CD4-positive, alpha-beta T cell treated with Interleukin-15 for 4 hours (primary cell): ENCODE measurements at places on chromosomes 6 and 20.
A peak's percentile ranks its signal among the peaks of the same experiment; 100 is the strongest.

- no peak for DNase-seq
Observed at GRCh38 chr6:44626616-44627015, 239.1 kb downstream of the CDC5L start.

DNA sequence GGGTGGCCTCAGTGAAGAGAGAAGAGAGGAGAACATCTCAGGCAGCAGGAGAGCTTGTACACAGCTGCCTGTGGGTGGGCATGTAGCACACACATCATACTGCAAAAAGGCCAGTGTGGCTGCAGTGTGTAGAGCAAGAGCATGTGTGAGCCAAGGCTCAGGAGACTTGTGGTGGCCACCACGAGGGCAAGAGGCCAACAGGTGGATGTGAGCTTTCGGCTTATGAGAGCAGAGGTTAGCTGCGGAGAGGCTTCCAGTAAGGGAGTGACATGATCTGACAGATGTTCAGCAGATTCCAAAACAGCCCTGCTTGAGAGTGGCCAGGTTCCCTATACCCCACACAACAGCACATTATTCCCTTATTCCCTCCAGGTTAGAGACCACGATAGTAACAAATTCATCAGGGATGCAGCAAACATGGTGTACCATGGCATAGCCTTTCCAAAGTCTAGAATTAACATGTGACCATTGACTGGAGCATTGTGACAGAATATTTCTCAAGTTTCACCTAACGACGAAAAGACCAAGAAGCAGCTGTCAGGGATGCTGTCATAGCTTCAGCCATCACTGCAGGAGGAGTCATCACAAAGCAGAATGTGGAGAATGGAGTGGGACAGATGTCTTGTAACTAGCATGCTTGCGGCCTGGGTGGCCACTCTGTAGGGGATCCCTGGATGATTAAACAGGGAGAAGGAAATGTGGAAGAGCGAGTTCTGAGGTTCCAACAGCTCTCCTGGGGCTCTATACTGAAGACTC is 23.1 kb downstream of the HM13 start:
- no peak for DNase-seq

DNA sequence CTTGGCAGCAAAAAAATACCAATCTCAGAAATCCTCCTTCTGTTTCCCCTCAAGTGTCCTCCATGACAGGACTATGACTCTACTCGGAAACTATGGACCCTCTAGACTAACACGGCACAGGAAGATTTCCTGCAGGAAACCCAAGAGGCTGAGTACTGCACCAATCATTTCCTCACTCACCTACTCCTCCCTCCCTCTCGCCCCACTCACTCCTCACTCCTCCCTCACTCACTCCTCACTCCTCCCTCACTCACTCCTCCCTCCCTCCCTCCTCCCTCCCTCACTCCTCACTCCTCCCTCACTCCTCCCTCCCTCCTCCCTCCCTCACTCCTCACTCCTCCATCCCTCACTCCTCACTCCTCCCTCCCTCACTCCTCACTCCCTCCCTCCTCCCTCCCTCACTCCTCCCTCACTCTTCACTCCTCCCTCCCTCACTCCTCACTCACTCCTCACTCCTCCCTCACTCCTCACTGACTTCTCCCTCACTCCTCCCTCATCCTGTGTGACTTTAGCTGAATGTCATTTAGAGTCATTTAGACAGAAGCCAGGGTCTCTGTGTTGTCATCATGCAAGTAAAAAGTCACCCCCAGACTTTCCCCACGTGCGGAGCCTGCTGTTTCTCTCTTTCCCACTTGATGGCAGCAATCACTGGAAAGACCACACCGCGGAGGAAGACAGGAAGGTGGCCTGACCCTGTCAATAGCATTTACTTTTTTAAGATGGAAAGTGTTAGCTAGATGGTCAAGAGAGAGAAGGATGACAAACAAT is 226.8 kb upstream of the PDE10A start:
- no peak for DNase-seq

- no peak for DNase-seq
Observed at GRCh38 chr20:43937591-43937990, 22.9 kb downstream of the TOX2 start.

DNA sequence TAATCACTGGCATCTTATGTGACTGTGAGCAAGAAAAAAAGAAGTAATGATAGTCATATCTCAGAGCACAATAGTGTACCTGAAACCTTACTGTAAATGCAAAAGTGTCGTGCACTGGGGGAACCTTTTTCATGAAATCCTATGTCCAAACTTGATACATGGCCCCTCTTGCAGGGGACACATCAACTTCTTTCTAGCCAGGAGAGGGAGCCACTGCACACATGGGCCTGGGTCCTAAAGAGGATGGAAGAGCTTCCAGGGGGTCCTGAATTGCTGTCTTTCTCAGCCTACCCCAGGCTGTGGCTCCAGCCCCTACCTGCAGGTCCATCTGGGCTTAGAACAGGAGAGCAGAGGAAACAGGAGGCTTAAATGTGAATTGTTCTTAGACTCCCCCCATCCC is 165.7 kb downstream of the SOD2 start:
- no peak for DNase-seq

DNA sequence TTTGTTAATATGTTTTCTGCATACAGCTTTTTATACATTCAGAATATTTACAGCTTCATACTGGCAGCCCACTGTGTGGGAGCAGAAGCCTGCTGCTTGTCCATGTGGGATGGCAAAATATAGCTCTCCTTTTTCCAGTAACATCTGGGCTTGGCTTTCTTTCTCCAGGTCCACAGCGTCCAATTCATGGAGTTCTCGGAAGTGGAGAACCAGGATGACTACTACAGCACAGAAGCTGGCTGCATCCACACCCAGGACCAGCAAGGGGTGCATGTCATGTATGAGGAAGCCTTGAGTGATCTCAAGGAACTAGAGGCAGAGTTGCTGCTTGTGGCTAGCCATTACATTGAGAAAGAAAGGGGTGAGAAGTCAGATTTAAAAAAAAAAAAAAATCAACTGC is 143.1 kb downstream of the CD164 start:
- no peak for DNase-seq

DNA sequence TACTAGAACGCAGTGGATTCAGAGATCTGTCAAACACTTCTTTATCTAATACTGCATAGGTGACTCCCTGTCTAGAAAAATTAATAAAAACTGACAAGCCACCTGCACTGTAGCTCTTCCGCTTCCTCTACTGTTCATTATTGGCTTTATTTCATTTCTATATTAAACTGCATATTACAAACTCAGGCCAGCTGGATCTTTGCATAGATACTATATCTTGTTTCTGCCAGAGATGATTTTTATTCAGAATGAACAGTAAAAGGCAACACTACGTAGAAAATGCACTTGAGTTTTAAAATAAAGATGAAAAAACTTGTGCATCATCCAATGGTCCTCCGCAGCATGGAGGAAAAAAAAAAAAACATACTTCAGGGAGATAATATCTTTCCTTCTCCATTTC is 508.3 kb downstream of the PRKN start:
- DNase-seq, result no peak

DNA sequence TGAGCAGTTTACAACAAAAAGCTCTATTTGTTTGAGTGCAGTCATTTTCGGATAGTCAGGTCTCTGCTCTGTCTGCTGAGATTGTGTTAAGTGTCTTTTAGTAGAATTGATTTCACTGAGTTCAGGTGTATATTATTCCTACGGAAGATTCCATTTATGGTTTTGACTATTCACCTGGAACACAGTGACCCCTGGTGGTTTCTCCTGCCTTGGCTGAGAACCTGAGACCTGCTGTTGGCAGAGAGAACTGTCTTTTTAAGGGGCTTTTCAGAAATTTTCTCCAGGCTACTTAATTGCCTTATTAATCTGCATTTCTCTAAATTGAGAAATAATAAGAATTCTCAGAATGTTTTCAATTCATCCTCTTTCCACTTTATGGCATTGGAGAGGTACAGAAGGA is 508.0 kb downstream of the TBC1D32 start:
- no peak for DNase-seq

- DNase-seq, result no peak
Observed at GRCh38 chr20:39829661-39830060, 859.4 kb downstream of the MAFB start.

DNA sequence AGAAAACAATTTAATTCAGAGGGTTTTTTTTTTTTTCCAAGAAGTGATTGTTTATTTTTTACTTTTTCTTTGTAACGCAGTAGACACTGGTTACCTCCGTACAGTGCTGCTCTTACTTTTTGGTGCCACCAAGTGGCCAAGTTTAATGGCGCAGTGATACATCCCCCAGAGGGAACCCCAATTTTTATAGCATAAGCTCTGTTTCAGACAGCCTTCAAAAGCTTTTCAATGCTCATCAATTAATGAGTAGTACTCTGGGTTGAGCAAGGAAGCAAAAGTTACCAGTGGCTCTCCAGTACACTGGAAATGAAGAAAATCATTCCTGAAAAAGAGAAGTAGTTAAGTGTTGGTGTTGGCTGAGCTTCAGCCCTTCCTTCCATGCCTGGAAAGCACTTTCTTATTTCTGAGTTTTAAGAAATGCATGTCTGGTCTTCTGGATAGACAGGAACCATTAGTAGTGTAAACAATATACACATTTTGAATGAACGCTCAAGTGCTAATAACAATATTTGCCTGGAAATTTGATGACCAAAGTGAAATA is 129.1 kb upstream of the SMLR1 start:
- peak; percentile 77 for DNase-seq

GRCh38 chr20:41173791-41174341 is 36.5 kb downstream of the PLCG1 start:
- DNase-seq, result no peak

DNA sequence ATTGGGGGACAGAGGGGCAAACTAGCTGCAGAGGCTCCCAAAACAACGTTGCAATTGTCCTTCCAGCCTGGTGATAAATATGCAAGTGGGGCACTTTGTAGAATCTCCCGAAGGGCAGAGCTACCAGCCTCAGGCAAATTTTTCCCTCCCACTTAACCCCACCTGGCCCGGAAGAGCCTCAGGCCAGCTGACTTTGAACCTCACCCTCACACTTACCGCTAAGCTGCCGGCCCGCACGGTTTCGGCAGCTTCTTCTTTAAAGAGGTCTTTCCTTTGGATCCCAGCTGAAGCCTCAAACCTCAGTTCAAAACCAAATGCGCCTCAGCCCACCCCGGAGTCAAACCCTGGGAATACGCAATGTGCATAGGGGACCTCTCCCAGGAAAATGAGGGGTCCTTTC is 2.5 kb downstream of the OVOL2 start:
- no peak for DNase-seq

- DNase-seq, result no peak
Observed at GRCh38 chr6:20876036-20876435, 341.8 kb downstream of the CDKAL1 start.

GRCh38 chr6:37308069-37308815 is 45.5 kb upstream of the RNF8 start:
- DNase-seq, result no peak

DNA sequence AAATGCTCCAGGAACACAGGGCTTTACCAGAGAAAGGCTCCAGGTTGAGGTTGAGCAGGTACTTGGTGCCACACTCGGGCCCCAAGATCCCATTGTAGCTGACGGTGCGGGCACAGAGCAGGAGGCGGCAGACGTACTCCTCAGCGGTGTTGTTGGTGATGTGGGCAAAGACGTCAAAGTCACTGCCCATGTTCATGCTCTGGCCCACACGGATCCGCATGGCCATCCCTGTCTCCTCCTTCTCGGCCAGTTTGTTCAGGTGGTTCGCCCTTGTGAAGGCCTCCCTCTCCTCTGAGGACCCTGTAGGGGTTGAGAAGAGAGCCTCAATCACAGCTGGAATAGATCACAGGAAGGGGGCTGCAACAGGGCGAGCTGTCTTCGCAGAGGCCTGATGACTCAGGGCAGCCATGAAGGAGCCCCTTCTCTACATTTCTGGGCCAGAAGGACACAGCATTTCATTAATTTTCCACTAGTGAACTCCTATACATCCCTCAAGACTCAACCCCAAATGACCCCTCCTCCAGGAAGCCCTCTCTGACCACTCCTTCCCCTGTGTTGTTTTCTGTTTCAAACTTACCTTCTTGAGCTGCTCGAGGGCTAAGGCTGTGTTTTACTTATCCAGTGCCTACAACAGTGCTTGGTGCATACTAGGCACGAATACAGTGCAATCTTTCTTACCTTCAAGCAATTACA is 26.8 kb downstream of the TGM2 start:
- no peak for DNase-seq

DNA sequence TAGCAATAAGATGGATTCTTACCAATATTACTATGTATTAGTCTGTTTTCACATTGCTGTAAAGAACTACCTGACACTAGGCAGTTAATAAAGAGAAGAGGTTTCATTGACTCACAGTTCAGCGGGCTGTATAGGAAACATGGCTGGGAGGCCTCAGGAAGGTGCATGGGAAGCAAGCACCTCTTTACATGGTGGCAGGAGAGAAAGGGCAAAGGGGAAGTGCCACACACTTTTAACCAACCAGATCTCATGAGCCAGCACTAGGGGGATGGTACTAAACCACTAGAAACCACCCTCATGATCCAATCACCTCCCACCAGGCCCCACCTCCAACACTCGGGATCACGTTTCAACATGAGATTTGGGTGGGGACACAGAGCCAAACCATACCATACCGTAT is 40.7 kb upstream of the CCDC167 start:
- DNase-seq, result no peak

- DNase-seq, result no peak
Observed at GRCh38 chr6:15366879-15367278, 121.0 kb downstream of the JARID2 start.

GRCh38 chr6:11043961-11044711 is at the start of gene ELOVL2:
Gene ELOVL2 (minus strand): TSS chr6:11044305. CDS start chr6:11044230, 75 bp downstream.
- DNase-seq, result no peak

GRCh38 chr6:126716032-126716431 is 376.1 kb downstream of the CENPW start:
- DNase-seq, result no peak

DNA sequence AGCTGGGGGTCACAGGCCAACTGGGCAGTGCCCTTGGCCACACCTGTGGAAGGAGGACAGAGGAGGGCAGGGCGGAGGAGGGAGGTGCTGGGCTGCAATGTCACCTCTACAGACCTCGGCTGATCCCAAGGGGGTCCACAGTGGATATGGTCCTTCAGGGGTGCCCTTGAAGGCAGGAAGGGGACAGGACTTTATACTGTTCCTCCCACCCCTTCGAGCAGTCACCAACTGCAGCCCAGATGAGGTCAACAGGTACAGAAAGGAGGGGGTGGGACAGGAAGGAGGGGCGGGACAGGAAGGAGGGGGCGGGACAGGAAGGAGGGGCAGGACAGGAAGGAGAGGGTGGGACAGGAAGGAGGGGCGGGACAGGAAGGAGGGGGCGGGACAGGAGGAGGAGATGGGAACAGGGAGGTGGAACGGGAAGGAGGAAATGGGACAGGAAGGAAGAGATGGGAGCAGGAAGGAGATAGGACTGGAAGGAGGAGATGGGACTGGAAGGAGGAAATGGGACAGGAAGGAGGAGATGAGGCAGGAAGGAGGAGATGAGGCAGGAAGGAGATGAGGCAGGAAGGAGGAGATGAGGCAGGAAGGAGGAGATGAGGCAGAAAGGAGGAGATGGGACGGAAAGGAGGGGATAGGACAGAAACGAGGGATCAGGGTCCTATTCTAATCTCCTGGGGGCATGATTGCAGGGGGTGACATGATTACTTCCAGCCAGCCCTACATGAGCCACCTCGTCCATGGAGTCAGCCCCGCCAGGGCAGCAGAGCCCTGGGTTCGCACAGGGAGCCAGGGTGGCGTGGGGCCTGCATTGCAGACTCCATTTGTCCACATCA is 19.4 kb upstream of the MRGBP start:
- peak; percentile 69 for DNase-seq
